Hematopoietic multipotent progenitor cell treated with erythropoietin and hydrocortisone succinate and interleukin-3 and kit ligand, for 8 days (in vitro differentiated cells): ENCODE measurements at places on chromosomes 6 and 20.

DNA sequence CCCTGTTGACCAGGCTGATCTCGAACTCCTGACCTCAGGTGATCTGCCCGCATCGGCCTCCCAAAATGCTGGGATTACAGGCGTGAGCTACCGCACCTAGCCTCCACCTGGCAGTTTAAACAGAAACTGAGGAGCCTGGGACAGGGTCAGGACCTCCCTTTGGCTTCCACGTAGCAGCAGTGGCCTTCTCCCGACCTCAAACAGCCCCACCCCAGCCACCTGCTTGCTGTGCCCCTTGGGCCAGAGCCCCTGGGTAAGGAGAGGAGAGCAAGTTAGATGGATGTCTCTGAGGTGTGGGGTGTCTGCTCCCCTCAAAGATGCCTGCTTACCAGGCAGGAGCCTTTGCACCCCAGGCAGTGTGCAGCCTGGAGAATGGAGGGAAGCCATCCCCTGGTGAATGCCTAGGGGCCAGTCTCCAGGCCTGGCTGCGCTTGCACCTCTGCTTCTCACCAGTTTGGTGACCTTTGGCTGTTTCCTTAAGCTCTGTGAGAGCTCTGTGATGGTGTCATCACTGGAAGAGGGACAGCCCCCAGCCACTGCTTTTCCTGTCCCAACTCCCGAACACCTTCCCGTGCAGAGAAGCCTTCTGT, 42.1 kb upstream of the MDFI start:
- no peak for DNase-seq

- DNase-seq: no peak
Measured at GRCh38 chr6:135990439-135990838, 138.9 kb downstream of the PDE7B start.

DNA sequence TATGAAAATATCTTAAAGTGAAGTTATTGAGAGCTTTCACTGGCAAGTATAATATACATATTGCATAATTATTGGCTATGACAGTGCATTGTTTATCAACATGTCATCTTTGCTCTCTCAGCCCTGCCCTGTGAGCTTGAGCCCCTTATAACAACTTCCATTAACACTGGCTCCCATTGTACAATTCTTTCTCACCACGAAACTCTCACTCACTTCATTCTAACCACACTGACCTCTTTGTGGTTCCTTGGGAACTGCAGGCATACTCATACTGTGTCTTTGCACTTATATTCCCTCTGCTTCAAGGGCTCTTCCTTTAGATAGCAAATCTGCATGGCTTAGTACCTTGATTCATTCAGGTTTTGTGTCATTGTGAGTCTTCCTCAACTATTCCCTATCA, 411.8 kb downstream of the CDKAL1 start:
- DNase-seq: peak; percentile 10

- DNase-seq: no peak
Measured at GRCh38 chr6:98634569-98634968, 199.8 kb upstream of the POU3F2 start.

DNA sequence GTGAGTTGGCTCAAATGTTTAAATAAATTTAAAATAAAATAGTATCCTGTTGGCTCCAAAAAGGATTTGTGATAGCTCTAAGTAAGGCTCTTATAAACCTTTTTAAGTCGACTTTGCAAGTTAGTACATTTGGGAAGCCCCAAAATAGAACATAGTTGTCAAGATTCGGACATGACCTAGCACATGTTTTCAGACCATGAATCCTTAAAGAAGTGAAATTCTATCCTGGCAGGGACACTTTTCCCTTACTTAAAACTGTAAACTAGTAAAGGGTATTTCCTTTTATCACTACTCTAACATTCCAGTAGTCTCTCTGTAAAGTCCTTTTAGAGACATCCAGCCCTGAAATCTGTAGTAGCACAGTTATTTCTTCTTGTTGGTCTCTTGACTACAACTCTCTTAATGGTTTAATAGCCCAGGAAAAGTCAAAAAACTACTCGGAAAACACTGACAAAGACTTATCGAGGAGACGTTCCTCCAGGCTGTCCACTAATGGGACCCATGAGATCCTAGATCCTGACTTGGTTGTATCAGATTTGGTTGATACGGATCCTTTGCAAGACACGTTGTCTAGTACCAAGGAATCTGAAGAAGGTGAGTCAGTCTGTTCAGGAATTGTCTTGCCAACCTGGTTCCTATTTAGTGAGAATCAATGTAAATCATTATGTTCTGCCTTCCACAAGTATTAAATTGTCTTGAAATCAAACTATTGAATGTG, 83.6 kb downstream of the SCAND1 start:
- DNase-seq: no peak

GRCh38 chr6:155504848-155505607, 49.4 kb upstream of the NOX3 start:
- no peak for DNase-seq

DNA sequence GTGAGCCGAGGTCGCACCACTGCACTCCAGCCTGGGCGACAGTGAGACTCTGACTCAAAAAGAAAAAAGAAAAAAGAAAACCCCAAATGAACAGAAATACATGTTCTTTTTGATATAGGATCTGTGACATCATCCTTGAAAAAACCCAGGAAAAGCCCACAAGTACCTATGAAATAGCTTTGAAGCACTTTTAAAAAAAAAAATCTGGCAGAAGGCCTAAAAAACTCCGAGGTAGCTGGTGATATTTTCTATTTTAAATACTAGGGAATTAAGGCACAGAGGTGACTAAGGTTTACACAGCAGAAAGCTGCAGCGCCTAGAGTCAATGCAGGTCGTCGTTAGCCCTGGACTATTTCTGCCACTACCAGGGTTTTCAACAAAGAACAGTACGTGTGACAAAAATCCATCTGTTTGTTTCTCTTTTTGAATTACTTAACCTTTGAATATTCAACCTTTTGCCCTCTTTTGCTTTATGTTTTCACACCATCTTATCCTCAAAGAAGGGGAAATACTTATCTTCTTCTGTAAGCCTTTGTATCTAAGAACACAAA, 39.4 kb upstream of the EEF1A1 start:
- DNase-seq: no peak

DNA sequence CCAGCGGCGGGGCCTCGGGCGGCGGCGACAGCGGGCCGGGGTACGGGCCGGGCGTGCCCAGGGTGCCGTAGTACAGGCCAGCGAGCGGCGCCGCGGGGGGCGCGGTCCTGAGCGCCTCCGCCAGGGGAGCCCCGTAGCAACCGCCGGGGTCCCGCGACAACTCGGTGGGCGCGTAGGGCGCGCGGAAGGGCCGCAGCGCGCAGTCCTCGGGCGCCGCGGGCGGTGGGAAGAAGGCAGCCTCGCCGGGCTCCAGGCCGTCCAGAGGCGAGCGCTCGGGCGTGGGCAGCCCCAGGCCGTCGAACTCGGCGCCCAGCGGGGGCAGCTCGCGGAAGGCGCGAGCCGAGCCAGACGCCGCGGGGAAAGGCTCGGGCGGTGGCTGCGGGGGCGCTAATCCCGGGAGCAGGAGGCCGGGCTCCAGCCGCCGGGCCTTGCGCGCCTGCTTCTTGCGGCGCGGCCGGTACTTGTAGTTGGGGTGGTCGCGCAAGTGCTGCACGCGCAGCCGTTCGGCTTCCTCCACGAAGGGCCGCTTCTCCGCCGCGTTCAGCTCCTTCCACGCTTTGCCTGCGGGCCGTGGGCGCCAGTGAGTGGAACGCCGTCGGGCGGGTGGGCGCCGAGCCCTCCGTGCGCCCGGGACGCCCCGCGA, 916 bp downstream of the SOX18 start:
- DNase-seq: no peak

- DNase-seq: no peak
Measured at GRCh38 chr20:45248609-45249008, 5.8 kb downstream of the SLPI start.

- DNase-seq: no peak
Measured at GRCh38 chr20:64234291-64234791, 21.2 kb upstream of the PCMTD2 start.

GRCh38 chr20:58971429-58971828, 9.6 kb upstream of the NELFCD start:
- DNase-seq: no peak

DNA sequence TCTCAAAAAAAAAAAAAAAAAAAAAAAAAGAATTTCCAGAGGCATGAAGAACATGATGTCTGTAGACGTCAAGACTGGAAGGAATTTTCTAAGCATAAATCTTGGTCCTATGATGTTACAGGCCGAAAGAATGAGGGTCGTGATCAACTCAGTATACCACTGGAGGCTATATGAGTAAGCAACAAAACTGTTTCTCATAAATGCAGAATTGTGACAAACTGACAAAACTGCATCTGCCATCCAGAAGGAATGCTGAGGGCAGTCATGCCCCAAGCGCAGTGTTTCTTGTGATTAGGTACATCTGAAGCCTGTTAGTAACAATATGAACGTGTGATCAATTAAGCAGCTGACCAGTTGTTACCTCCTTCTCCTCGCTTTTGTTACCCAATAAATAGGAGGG, 43.5 kb upstream of the ADGRG6 start:
- DNase-seq: no peak

DNA sequence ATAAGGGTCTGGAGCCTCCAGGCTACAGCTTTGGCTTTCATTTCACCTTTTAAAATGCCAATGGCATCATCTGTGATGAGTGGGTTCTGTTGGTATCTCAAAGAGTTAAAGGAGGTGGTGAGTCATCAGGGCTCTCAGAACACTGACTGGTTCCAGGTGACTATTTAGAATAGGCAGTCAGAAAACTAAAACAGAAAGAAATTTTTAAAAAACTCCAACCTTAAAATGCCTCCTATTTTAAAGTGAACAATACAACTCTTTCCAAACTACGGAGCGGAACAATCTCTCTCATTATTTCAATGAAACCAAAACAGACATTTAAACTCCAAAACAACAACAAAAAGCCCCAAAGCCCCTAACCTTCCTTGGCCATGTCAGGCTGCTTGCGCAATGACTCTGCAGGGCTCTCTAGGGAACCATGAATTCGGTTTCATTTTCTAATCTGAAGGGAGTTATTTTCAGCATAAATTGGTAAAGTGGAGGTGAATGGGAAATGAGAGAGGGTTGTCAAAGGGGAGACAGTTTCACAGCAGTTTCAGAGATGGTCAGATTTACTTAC, 194.9 kb downstream of the KIF6 start:
- no peak for DNase-seq

DNA sequence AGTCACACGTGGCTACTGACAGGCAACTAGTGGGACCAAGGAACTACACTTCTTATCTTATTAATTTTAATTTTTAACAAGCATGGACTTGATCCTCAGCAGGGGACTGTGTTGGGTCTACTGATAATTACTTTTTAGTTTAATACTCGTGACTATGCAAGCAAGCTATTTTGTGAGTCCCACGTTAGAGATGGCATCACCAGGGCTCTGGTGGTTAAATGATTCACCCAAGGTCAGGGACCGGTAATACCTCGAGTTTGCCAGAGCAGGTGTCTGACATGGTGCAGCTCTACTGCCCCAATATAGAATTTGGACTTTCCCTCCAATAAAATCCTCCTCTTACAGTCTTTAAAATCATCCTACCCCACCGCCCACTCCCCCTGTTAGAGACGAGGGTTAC, 98.6 kb upstream of the RIN2 start:
- DNase-seq: no peak

- DNase-seq: no peak
Measured at GRCh38 chr6:157659536-157660271, 163.3 kb upstream of the SNX9 start.

DNA sequence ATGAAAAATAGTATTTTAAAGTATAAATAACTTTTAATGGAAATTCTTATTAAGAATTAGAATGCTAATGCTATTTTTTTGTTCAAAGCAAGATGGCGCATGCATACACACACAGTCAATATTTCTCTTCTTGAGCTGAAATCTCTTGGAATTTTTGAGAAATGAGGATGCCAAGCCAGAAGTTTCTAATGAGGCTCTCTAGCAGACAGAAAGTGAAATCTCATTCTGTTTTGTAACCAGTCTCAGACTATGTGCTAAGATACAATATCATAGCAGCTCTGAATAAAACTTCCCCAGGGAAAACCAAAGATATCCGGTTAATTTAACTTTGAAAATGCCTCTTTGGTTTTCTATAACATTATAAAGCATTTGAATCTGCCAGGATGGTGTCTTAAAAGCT, 97.2 kb upstream of the HDAC2 start:
- DNase-seq: no peak

GRCh38 chr6:128964233-128964755, 81.4 kb downstream of the LAMA2 start:
- no peak for DNase-seq

DNA sequence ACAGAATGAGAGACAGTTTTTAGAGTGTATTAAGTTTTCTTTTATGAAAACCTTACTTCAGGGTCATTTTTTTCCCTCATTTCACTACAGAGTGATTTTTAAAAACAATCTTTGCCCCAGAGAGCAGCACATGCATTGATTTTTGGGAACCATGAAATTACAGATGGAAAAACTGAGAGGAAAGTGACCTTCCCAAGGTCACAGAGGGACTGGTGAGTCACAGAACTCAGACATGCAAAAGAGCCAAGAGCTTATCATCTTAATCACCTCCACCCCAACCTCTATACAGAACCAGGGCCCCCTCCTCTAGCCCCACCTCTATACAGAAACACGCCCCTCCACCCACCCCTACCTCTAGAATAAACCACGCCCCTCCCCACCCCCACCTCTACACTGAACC, 10.7 kb downstream of the PXMP4 start:
- DNase-seq: peak; percentile 49

GRCh38 chr6:170552765-170553533, at the start of gene PSMB1:
Gene PSMB1 (minus strand): TSS chr6:170553307. CDS start chr6:170553242, 65 bp downstream.
- peak; percentile 93 for DNase-seq

DNA sequence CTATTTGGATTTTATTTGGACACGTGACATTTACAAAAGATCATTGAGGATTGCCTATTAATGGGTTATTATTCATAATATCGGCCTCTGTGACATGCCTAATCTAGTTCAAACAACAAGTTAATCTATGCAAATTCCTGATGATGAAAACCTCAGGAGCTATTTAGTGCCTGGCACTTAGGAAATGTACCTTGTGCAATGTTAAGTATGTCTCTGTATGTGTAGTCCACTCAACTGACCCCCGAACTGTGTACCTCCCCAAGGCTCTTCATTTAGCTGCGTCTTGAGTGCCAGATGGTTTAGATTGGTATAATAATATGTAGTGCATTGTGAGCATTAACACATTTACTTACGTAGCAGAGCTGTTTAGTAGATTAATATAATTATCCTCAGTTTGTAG, 6.9 kb downstream of the LAMA2 start:
- DNase-seq: no peak

DNA sequence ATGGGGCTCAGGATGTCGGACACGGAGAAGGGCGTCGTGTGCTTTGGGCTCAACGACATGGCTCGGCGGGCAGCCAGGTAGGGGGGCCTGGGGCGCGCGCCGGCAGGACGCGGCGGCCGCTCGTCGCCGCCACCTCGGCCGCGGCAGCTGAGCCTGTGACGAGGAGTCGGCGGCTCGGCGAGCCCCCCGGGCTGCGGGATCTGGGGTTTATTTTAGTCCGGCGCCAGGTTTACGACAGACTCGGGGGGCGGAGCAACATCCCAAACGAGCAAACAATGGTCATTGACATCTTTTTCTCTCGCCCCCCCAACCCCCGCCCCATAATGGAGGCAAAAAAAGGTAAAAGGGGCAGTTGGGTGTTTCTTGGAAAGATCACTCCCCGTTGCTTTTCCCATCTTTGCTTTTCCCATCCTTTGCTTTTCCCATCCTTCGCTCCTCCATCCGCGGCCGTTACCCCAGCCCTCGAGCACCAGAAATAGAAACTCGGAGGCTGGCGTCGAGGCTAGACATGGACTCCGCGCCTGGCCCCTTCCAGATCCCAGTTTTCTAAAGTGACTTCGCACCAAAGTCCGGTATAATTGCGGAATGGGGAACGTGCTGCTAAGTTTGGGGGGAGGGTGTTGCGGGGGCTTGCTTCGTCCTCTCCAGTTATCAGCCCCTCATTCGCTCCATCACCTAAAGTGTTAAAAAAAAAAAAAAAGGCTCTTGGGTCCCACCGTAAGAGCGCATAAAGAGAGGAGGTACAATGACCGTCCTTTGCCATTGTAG, at the start of gene NKX2-4:
Gene NKX2-4 (minus strand): TSS at position 186 of the 768 bp plus-strand sequence. CDS start 127 bp downstream, at position 59.
- DNase-seq: no peak
